Stimulated activated CD8-positive, alpha-beta memory T cell treated with anti-CD3 and anti-CD28 coated beads, Interleukin-4, amount 100 ng/mL, for 4 hours (primary cell): ENCODE measurements at places on chromosomes 11 and 22.

GRCh38 chr11:61404641-61405040 lies 12.3 kb downstream of the TMEM216 start:
- no peak for DNase-seq

DNA sequence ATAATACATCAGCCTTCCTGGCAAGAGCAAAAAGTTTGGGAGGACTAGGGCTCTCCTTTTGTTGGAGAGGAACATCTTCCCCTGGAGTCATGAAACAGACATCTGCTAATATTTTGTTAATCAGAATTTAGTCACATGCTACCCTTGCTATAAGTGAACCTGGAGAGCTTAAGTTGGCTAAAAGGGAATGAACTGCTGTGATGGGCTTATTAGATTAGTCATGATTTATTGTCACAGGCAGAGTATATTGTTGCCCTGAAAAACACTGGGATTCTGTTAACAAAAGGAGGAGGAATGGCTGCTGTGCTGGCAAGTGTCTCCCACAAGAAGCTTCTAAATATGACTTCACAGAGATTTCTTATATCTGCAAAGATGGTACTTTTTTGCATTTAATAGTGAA lies 16.0 kb downstream of the TCP11L1 start:
- DNase-seq = no peak

- DNase-seq = no peak
These were observed 6.2 kb upstream of the FTH1 start for GRCh38 chr11:61973476-61974162.

DNA sequence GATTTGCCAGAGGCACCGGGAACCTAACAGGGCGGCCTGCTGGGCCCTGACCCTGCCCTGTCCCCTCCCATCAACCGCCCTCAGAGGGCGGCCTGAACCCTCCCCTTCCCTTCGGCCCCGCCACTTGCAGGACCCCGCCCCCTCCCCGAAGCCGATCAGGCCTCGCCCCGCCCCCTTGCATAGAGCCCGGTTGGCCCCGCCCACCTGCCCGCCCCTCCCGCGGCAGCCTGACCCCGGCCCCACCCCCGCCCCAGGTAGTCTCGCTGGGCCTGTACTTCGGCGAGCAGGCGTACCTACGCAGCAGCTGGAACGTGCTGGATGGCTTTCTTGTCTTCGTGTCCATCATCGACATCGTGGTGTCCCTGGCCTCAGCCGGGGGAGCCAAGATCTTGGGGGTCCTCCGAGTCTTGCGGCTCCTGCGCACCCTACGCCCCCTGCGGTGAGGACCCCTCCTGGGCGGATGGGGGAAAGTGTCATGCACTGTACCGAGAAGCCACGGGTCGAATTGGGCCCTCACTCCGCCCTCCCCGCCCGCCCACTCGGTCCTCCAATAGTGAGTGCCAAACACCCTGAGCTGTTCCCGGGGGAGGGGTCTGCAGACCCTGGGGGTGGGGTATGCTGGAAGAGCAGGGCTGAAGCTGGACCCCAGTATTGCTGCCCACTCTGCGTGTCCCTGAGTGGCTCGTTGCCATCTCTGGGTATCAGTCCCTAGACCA lies 94.1 kb downstream of the CACNA1I start:
- peak; percentile 3 for DNase-seq
